KG1 (cell line): ENCODE measurements at places on chromosomes 7 and 10.

DNA sequence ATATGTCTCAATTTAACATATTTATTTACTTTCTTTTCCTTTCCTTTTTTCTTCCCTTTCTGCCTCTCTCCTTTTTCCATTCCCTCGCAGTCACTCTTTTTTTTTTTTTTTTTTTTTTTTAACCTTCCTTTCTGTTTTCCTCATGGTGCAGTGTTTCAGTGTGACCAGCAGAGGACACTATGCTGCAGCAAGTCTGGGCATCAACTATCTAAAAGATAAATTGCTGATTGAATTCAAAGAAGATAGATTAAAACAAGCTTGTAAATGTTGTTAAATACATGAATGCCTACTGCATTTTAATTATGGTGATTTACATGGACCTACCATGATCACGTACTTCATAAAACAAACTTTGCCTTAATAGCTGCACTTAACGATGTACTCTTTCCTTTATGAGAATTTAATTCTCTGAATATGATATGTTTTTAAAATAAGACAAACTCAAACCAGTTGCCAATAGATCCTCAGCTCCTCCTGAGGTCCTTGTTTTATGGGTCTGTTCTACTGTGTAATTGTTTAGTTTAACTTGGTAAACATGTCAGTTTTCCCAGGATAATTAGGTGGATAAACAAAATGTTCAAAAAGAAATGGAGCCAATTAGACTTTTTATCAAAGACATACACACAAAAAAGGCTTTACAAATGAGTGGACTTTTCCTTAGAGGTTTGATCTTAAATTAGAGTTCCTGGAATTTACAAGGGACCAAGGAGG is 101.0 kb upstream of the AGR3 start:
- DNase-seq: no peak

GRCh38 chr7:66952343-66953043 is 31.5 kb downstream of the TMEM248 start:
- no peak for DNase-seq

- peak; percentile 3 for DNase-seq
Measured at GRCh38 chr7:19051767-19052375, 65.6 kb downstream of the TWIST1 start.

DNA sequence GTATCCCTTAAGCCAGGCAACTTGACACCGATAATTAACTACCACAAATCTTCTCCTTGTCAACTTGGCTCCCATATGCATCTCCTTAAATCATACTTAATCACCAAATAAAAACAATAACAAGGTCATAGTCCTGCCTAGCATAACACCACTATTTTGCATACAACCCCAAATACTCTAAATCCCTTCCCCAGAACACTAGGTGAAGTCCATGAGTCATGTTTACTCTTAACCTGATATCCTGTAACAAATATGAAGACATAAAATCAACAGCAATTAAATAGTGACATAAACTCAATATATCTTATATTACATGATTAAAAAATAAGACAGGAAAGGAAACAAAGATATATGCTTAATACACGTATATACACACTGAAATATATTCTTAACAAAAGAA is 362.0 kb downstream of the ETV1 start:
- no peak for DNase-seq
